AG10803 (cell line): ENCODE measurements at places on chromosomes 1 and 21.

DNA sequence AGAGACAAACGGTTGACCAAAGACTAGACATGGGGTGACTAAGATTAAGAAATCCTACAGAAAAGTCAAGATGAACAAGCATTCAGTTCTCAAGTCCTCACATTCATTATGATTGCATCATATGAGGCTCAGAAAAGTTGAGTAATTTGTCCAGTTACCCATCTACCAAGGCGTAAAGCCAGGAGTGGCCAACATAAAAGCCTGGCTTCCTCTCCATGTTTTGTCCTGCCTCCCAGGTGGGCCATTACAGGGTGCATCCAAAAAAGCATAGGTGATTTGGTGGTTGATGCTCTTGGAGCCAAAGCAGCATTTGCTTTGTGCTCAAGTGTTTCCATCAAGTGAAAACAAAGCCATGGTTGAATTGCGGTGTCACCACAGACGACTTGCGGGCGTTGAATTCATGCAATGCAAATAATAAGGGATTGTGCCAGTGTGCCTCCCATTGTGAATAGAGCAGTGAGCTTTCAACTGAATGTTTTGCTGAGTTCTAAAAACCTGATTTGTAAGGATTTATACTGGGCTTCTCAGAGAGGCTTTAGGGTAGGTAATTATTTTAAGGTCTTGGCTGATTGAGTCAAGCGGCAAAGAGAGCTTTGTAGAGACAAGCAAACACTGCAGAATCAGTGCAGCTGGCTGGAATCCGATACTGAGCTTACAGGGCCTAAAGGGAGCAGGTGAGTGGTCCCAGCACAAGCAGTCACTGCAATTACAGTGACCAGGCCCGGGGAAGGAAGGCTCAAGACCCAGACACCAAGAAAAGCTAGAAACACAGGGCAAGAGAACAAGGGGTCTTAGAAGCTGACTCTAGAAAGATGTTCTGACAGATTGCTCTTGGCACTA lies 54.1 kb downstream of the KCNJ15 start:
- DNase-seq, result peak; percentile 90

DNA sequence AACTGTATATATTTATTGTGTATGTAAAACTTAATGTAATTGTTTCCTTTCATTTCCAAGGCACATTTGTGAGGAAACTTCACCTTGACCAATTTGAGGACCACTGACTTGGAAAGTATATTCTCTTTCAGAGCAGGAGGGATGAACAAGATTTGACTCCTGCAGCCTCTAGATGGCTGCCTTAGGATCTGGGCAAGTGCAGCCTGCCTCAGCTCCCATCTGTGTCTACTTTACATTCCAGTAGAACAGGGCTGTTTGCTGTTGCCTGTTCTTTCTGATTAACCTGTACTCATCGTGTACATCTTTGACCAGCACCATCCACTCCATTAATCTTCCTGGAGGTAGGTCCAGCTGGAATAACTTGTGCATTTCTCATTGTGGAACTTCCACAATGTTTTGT lies 312.8 kb downstream of the HLX start:
- DNase-seq, result no peak

GRCh38 chr1:184456189-184456588 lies 69.4 kb downstream of the C1orf21 start:
- DNase-seq, result no peak

- no peak for DNase-seq
Observed at GRCh38 chr1:89098857-89099256, 27.1 kb downstream of the GBP2 start.

- DNase-seq, result peak; percentile 45
Observed at GRCh38 chr1:231628207-231628876, 1.8 kb downstream of the DISC1 start.

GRCh38 chr1:23899070-23899469 lies 14.1 kb downstream of the CNR2 start:
- no peak for DNase-seq

GRCh38 chr1:45393718-45394302 lies 53.6 kb upstream of the MUTYH start:
- DNase-seq, result no peak

GRCh38 chr1:115198938-115199337 lies 109.6 kb upstream of the TSPAN2 start:
- peak; percentile 79 for DNase-seq

DNA sequence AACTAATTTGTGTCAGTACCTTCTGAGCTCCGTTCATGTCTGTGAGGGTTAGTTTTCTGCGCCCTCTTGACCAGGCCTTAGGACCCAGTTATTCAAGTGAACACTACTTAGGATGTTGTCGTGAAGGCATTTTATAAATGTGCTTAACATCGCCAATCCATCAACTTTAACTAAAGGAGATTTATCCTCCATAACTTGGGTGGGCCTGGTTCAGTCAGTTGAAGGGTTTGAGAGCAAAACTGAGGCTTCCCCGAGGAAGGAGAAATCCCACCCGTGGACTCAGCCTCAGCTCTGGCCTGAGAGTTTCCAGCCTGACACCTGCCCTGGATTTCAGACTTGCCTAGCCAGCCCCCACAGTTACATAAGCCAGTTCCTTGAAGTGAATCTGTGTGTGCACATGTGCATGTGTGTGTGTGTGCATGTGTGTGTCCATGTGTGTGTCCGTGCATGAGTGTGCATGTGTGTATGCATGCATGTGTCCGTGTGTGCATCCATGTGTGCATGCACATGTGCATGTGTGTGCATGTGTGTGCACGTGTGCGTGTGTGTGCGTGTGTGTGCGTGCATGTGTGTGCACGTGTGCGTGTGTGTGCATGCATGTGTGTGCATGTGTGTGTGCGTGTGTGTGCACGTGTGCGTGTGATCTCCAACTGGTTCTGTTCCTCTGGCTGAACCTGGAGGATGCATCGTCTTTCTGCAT lies 62.1 kb upstream of the PDE9A start:
- no peak for DNase-seq

DNA sequence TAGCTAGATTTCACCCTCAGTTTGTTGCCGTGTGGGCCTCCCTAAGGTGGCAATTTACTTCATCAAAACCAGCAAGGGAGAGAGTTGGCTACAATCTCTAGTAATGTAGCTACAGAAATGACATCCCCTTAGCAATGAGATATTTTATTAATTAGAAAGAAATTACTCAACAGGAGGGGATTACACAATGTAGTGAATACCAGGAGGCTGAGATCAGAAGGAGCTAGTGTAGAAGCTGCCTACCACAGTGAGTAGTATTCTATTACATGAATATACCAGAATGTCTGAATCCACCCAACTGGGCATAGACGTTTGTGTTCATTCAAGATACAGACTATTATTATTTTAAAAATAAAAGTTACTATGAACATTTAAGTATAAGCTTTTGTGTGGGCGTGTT lies 868.2 kb upstream of the CXADR start:
- DNase-seq, result peak; percentile 50

DNA sequence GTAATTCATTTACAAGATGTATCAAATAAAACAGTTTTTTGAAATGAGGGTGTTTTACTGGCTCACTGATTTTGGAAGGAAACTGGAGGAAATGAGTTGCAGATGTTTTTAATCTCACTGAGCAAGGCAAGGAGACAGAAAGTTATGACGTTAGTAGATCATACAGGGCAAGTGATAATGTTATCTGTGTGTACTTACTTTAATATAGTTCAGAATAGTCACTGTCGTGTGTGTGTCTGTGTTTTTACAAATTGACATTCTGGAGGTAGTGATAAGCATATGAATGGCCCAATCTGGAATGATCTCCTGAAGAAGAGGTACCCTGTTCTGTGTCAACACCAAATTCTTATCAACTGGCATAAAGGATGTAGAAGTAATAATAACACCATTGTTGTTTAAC lies 1.9 kb upstream of the GBP4 start:
- DNase-seq, result peak; percentile 39

- DNase-seq, result peak; percentile 6
Observed at GRCh38 chr1:108502138-108502537, 52.0 kb downstream of the NBPF6 start.

DNA sequence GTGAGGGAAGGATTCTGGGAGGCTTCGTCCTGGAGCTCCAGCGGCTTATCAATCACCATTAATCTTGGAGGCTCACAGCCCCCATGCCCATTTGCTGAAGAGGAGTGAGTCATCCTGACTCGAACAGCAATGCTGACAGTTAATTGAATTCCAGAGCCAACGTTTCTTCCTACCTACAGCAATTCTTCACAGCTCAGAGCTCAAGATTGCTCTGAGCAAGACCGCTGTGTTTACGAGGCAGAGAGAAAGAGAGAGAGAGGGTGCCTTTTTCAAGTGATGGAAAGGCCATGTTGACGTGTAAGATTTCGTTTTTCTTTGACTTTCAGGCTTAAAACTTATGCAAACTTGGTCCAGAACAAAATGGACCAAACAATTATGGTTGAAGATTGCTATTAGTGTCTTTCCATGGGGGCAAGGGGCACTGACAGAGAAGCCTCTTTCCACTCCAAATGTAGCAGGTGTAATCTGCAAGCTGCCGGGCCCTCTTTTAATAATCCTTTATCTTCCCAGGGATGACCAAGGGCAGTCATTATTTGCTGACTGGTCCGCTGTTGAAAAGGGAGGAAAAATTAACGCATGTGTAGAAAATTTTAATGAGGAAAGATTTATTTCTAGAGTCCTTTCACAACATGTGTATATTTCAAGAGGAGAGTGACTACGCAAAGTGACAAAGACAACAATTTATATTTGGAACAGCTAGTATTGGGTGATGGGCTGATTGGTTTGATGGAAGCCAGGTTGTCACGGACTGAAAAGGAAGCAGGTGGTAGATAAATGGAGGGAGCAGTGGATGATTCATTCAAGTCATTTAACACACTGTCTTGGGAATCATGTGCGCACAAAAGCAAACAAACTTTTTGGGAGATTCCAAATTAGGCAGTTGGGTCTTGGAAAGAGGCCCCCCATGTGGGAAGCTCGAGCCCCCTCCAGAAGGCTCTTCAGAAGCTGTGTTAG lies 136.1 kb upstream of the IRF2BP2 start:
- DNase-seq, result peak; percentile 27

DNA sequence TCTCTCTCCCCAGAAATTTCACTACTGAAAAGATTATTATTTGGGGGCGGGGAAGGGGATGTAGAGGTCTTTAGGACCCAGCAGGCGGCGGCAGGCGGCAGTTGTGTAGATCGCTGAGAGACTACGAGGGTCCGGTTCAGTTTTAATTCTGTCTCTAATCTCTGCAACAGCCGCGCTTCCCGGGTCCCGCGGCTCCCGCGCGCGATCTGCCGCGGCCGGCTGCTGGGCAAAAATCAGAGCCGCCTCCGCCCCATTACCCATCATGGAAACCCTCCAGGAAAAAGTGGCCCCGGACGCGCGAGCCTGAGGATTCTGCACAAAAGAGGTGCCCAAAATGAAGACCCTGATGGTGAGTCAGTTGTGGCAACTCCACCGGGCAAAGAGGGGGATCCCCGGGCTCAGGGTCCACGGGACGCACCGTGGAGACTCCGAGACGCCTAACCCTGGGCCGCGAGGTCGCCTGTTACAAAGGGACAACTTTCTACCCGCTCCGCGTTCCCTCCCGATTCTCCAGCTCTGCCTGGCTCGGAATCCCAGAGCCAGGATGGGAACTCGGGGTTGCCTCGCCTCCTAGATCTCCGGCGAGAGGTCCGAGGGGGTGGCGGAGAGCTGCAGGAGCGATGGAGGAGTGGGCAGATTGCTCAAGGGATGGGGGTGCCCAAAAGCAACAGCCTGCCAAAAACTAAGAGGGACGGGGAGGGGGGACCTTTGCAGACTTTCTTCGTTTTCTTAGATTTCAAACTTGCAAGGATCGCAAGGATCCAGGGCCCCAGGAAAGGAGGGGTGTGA lies at the start of gene ST6GALNAC5:
TSS of gene ST6GALNAC5 (plus strand) at position 139 of the 789 bp plus-strand sequence.
- peak; percentile 58 for DNase-seq

DNA sequence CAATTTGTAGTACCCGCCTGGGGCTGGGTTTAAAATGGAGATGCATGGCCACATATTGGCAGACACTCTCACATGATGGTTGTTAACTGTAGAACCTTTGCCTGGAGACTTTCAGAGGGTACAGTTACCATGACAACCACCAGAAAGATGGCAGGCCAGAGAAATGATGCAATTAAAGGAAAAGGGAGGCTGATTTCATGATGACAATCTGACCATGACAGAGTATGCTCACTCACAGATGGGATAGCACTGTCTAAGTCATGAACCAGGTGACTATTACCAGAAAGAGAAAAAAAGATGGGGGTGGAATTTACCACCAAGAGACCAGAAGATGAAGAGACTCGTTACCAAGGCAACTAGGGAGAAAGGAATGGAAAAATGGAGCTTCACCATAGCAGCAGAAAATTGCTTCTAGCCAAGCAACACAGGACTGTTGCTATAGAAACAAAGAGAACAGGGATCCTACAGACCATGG lies 3.5 kb upstream of the TRIT1 start:
- peak; percentile 25 for DNase-seq

- no peak for DNase-seq
Observed at GRCh38 chr1:53277326-53277725, 39.0 kb upstream of the MAGOH start.

DNA sequence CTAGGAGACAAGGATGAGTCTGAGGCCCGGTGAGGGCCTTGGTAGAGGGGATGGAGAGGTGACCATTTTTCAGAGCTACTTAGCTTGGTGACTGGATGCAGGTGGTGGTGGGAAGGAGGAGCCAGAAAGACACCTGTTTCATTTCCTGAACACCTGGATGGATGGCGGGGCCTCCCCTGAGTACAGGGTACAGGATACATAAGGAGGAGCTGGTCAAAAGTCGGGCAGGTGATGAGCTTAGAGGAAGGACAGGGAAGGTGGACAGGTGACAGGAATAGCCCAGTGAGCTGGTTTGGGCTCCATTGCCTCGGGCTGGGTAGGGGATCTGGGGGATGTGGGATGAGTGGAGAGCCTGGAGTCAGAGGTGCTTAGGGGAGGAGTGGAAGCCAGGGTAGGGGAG lies 6.3 kb downstream of the FAAH start:
- DNase-seq, result no peak

GRCh38 chr1:222525951-222526350 lies 22.0 kb downstream of the HHIPL2 start:
- no peak for DNase-seq

DNA sequence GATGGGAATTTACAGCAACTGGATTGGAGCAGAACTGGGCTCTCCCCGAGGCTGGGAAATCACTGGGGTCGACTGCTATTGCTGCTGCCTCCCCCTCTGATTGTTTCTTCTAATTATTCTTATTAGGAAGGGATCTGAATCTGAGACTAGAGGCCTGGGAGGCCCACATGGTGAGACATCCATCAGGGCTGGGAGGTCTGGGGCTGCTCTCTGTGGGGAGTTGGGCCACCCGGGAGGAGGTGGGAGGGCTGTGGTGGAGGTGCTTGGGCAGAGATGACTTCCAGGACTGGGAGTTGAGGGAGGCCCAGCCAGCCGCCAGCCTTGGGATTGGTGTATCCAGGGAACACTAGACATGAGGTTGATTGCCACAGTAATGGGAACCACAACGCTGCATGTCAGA lies 247.9 kb downstream of the GRIK3 start:
- DNase-seq, result no peak

- DNase-seq, result no peak
Observed at GRCh38 chr1:111649648-111650047, 30.1 kb downstream of the RAP1A start.

- no peak for DNase-seq
Observed at GRCh38 chr1:12469493-12469892, 148.5 kb downstream of the DHRS3 start.
